ENCODE measurements at places on chromosomes 2 and 18. TPM values are rescaled to one million over a fixed set of nuclear protein-coding genes. Genes with fewer than 3 reads are reported as not detected.

- H3K4me1 ChIP-seq: peaks cover 23% of the 10 kb centered on the region
- no peaks in the 10 kb centered on the region for H3K27me3 ChIP-seq
- no peak overlapping the region for H3K4me3 ChIP-seq
- H3K36me3 ChIP-seq: no peaks in the 10 kb centered on the region
- peak; percentile 70 for DNase-seq
Measured at GRCh38 chr2:105576440-105577241, 168.1 kb upstream of the NCK2 start.

GRCh38 chr2:207014424-207014823, 75.1 kb downstream of the CPO start:
- H3K27me3 ChIP-seq: no peaks in the 10 kb centered on the region
- H3K4me1 ChIP-seq: no peaks in the 10 kb centered on the region
- no peak overlapping the region for H3K4me3 ChIP-seq

INPP1 gene
- 40.0 TPM for polyA plus RNA-seq

GRCh38 chr18:47881752-47882455, 48.6 kb downstream of the SMAD2 start:
- H3K27me3 ChIP-seq: no peaks in the 10 kb centered on the region
- no peaks in the 10 kb centered on the region for H3K4me1 ChIP-seq

RTP5 gene
- polyA plus RNA-seq: 0.07 TPM

DNA sequence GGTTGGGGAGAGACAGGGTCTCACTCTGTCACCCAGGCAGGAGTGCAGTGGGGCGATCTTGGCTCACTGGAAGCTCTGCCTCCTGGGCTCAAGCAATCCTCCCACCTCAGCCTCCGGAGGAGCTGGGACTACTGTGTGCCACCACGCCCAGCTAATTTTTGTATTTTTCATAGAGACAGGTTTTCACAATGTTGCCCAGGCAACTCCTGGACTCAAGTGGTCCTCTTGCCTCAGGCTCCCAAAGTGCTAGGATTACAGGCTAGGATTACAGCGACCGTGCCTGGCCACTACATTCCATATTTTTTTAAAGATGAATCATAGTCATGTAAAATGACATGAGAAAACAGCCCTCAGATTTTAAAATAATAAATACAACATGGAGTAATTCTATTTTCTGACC, 32.3 kb downstream of the CWC22 start:
- H3K4me1 ChIP-seq: no peaks in the 10 kb centered on the region
- H3K4me3 ChIP-seq: no peak overlapping the region
- peaks cover 41% of the 10 kb centered on the region for H3K36me3 ChIP-seq
- no peak for DNase-seq
- H3K27ac ChIP-seq: no peak overlapping the region
- H3K27me3 ChIP-seq: no peaks in the 10 kb centered on the region

- no peak overlapping the region for H3K27ac ChIP-seq
- no peaks in the 10 kb centered on the region for H3K4me1 ChIP-seq
- no peak overlapping the region for H3K4me3 ChIP-seq
- DNase-seq: no peak
Measured at GRCh38 chr2:84717302-84717701, 163.6 kb downstream of the TRABD2A start.

DNA sequence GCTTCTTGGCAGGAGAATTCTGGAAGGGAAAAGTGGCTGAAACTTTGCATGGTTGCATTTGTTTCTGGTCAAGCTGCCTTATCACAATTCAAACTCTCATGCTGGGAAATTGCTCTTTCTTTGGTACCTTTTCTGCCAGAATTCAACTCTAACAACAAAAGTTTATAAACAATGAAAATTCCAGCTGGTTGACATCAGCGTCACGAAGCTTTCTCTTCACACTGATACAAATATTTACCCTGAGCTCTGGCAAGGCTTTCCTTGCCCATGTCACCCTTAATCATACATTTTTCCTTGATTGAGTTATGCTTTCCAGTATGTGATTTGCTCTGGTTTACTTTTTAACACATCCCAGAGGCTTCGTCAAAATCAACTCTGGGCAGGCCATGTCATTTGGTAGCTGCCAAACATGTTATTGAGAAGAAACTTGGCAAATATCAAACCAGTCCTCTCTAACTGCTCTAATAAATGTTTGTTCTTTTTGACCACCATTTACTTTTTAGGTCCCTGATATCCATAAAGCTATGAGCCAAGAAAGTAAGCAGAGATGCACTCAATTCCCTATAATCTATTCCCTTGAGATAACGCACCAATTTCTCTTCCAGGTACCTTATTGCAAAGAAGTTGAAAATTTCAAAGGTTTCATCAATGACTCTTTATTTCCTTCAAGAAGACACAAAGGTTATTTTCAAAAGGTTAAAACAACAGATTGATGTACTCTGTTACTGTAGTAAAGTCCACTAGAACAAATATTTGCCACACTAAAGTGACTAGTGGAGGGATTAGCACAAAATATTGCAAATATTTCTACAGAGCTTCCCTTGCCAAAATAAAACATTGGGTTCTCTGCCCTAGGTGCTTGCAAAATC, 1241.1 kb upstream of the ZEB2 start:
- H3K4me3 ChIP-seq: no peak overlapping the region
- no peak overlapping the region for H3K27ac ChIP-seq
- H3K36me3 ChIP-seq: no peaks in the 10 kb centered on the region
- no peak for DNase-seq
- H3K4me1 ChIP-seq: no peaks in the 10 kb centered on the region

DNA sequence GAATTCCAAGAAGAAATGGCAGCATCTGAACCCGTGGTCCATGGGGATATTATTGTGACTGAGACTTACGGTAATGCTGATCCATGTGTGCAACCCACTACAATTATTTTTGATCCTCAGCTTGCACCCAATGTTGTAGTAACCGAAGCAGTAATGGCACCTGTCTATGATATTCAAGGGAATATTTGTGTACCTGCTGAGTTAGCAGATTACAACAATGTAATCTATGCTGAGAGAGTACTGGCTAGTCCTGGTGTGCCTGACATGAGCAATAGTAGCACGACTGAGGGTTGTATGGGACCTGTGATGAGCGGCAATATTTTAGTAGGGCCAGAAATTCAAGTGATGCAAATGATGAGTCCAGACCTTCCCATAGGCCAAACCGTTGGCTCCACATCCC, 34.4 kb upstream of the DSG3 start:
- H3K4me1 ChIP-seq: no peaks in the 10 kb centered on the region
- no peak for DNase-seq
- H3K4me3 ChIP-seq: no peak overlapping the region
- H3K36me3 ChIP-seq: no peaks in the 10 kb centered on the region
- H3K27me3 ChIP-seq: no peaks in the 10 kb centered on the region
- no peak overlapping the region for H3K27ac ChIP-seq

- H3K36me3 ChIP-seq: no peaks in the 10 kb centered on the region
- H3K27me3 ChIP-seq: no peaks in the 10 kb centered on the region
- DNase-seq: no peak
- no peak overlapping the region for H3K4me3 ChIP-seq
- H3K4me1 ChIP-seq: no peaks in the 10 kb centered on the region
Measured at GRCh38 chr2:126637386-126637785, 18.6 kb upstream of the GYPC start.

- H3K4me3 ChIP-seq: no peak overlapping the region
- peaks cover 61% of the 10 kb centered on the region for H3K27me3 ChIP-seq
- peaks cover 9% of the 10 kb centered on the region for H3K4me1 ChIP-seq
- H3K27ac ChIP-seq: no peak overlapping the region
- DNase-seq: no peak
Measured at GRCh38 chr2:232484628-232485347, 2.8 kb downstream of the ECEL1 start.

GRCh38 chr2:63614983-63615945, 26.5 kb downstream of the MDH1 start:
- DNase-seq: peak; percentile 14
- H3K27me3 ChIP-seq: no peaks in the 10 kb centered on the region
- no peaks in the 10 kb centered on the region for H3K36me3 ChIP-seq
- no peak overlapping the region for H3K4me3 ChIP-seq
- H3K4me1 ChIP-seq: no peaks in the 10 kb centered on the region
- H3K27ac ChIP-seq: no peak overlapping the region

MAP3K2 gene
- polyA plus RNA-seq: 27.5 TPM

RTKN gene
- 105 TPM for polyA plus RNA-seq

GRCh38 chr2:696463-696862, 19.3 kb upstream of the TMEM18 start:
- no peaks in the 10 kb centered on the region for H3K4me1 ChIP-seq
- no peak for DNase-seq
- H3K4me3 ChIP-seq: no peak overlapping the region

DNA sequence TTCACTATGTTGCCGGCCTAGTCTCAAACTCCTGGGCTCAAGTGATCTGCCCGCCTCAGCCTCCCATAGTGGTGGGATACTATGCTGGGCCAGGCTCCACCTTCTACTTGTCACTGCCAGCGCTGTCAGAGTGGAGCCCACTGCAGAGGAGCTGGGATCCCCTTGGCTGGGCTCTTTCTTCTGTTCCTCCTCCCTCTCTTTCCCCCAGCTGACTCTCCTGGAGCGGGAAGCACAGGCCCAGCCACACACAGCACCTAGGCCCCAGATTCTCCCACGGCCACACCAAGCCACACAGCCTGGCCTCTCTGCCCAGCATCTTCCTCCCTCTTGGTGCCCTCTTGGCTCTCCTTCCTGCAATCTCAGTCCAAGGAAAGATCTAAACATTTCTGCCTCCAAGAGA, 3.7 kb upstream of the GAREM2 start:
- no peak overlapping the region for H3K27ac ChIP-seq
- H3K4me1 ChIP-seq: peaks cover 4% of the 10 kb centered on the region
- no peaks in the 10 kb centered on the region for H3K36me3 ChIP-seq
- peaks cover 22% of the 10 kb centered on the region for H3K27me3 ChIP-seq

DNA sequence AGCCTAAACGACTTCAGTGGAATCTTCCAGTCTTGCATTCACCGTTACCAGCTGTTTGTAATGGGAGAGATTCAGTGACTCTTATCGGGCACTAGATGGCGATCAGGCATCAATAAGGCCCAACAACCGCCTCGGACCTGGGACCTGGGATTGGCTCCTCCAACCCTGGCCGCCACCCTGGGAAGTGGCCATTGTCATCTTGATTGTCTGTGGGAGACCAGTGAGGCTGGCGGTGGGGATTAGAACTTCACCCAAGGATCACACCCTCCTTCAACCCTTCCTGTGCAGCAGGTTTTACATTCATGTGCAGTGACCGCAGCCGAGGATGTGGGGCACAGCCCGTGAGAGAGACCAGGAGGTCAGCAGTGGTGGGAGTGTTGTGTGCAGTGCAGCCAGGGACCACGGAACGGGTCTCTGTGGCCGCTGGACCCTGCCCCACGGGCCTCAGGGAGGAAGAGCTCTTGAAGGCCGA, 85.3 kb downstream of the SPP2 start:
- H3K27me3 ChIP-seq: no peaks in the 10 kb centered on the region
- no peak overlapping the region for H3K27ac ChIP-seq
- H3K36me3 ChIP-seq: no peaks in the 10 kb centered on the region
- peak; percentile 54 for DNase-seq
- H3K4me1 ChIP-seq: peaks cover 6% of the 10 kb centered on the region

GALNT13 gene
- 1.6 TPM for polyA plus RNA-seq

GRCh38 chr18:66066191-66066590, 315.4 kb downstream of the CDH7 start:
- no peaks in the 10 kb centered on the region for H3K36me3 ChIP-seq
- no peak overlapping the region for H3K4me3 ChIP-seq
- H3K27ac ChIP-seq: no peak overlapping the region
- H3K4me1 ChIP-seq: no peaks in the 10 kb centered on the region
- DNase-seq: no peak
- H3K27me3 ChIP-seq: no peaks in the 10 kb centered on the region

- no peaks in the 10 kb centered on the region for H3K36me3 ChIP-seq
- H3K4me3 ChIP-seq: no peak overlapping the region
- no peaks in the 10 kb centered on the region for H3K27me3 ChIP-seq
- DNase-seq: no peak
- H3K4me1 ChIP-seq: no peaks in the 10 kb centered on the region
- H3K27ac ChIP-seq: no peak overlapping the region
Measured at GRCh38 chr2:231388725-231389346, 6.7 kb upstream of the B3GNT7 start.

DNA sequence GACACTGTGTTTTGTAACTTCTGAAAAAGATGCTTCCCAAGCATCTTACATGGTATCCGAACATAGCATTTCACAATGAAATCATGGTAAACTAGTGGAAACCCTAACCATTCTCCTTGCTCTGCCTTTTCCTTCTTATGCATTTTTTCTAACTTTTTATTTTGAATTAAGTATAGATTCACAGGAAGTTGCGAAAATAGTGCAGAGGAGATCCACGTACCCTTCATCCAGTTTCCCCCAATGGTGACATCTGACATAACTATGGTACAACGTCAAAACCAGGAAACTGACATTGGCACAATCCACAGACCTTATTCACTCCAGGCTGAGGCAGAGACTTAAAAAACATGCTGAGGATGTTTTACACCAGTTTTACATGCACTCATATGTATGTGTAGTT, 38.3 kb downstream of the AAK1 start:
- no peaks in the 10 kb centered on the region for H3K36me3 ChIP-seq
- no peaks in the 10 kb centered on the region for H3K4me1 ChIP-seq
- DNase-seq: no peak
- H3K27ac ChIP-seq: no peak overlapping the region
- no peaks in the 10 kb centered on the region for H3K27me3 ChIP-seq

DNA sequence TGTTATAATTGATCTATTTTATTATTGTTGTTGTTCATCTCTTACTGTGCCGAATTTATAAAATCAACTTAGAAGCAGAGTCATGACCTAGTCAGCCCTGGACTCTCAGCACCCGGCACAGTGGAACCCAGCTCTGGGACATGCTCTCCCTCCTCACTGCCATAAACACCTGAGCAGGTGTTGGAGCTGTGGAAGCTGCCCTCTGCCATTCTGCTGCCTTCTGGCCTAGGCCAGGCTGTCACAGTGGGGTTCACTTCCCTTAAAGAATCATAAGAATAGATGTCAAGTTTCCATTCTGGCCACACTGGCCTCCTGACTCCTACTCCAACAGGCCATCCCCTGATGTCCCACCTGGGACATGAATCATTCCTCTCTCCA, 192.2 kb downstream of the ZFP36L2 start:
- no peak overlapping the region for H3K27ac ChIP-seq
- no peaks in the 10 kb centered on the region for H3K36me3 ChIP-seq
- H3K4me3 ChIP-seq: no peak overlapping the region

MTIF2 gene
- 35.3 TPM for polyA plus RNA-seq

GRCh38 chr18:48707636-48708296, 168.9 kb downstream of the CTIF start:
- DNase-seq: no peak
- H3K4me1 ChIP-seq: peaks cover 3% of the 10 kb centered on the region
- no peak overlapping the region for H3K27ac ChIP-seq
- H3K36me3 ChIP-seq: no peaks in the 10 kb centered on the region
- H3K4me3 ChIP-seq: no peak overlapping the region

DNA sequence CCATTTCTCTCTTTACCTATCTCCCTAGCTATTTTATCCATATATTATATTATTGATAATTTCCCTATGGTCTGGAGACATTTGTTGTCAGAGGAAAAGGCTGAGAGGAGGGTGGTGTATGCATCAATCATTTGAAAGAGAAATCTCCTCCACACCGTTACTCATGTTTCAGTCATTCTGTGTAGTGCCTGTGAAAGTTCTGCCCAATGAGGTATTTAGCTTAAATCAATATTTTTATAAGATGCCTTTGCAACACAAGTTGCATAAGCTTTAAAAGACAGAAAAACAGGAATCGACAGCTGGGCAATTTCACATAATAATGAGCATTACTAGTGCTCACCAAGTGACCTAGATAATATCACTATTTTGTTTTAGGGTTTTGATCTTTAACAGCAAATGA, 363.7 kb upstream of the FSIP2 start:
- no peak overlapping the region for H3K27ac ChIP-seq
- DNase-seq: no peak
- H3K4me3 ChIP-seq: no peak overlapping the region
- no peaks in the 10 kb centered on the region for H3K4me1 ChIP-seq
- no peaks in the 10 kb centered on the region for H3K36me3 ChIP-seq

GRCh38 chr2:38128653-38129052, 52.7 kb upstream of the CYP1B1 start:
- no peak overlapping the region for H3K27ac ChIP-seq
- no peaks in the 10 kb centered on the region for H3K27me3 ChIP-seq
- no peak overlapping the region for H3K4me3 ChIP-seq
- DNase-seq: no peak
